ENCODE measurements at places on chromosomes 5 and 9. TPM values are rescaled to one million over a fixed set of nuclear protein-coding genes. Genes with fewer than 3 reads are reported as not detected.

DNA sequence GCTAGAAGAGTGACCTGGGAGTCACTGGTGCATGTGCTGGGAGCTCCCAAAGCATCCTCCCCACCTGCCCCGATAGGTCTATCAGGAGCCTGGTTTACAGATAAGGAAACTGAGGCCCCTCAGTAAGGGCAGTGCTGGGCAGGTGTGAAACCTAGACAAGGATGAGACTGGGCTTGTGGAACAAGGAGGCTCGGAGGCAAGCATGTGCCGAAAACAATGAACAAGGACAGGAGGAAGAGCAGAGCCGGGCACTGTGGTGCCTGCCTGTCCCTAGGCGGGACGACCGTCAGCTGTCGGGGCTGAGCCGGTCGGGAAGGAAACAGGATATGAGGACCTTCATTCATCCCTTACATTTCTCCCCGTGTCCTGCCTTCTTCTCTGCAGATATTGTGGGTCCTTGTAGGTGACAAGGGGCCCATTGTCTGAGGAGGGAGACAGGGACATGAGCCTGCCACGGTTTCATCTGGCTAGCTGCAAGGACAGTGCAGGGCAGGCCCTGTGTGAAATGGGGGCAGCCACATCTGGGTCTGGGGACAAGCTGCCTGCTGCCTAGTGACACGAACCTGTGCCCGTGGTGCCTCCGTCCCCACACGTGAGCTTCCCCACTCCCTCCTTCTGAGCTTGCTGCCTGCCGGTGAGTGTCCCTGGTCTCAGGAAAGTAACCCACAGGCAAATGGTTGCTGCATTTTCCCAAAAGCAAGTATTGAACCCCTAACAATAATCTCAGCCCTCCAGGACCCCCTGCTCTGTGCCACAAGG, 18.6 kb downstream of the FGD3 start:
- no peak for DNase-seq

DNA sequence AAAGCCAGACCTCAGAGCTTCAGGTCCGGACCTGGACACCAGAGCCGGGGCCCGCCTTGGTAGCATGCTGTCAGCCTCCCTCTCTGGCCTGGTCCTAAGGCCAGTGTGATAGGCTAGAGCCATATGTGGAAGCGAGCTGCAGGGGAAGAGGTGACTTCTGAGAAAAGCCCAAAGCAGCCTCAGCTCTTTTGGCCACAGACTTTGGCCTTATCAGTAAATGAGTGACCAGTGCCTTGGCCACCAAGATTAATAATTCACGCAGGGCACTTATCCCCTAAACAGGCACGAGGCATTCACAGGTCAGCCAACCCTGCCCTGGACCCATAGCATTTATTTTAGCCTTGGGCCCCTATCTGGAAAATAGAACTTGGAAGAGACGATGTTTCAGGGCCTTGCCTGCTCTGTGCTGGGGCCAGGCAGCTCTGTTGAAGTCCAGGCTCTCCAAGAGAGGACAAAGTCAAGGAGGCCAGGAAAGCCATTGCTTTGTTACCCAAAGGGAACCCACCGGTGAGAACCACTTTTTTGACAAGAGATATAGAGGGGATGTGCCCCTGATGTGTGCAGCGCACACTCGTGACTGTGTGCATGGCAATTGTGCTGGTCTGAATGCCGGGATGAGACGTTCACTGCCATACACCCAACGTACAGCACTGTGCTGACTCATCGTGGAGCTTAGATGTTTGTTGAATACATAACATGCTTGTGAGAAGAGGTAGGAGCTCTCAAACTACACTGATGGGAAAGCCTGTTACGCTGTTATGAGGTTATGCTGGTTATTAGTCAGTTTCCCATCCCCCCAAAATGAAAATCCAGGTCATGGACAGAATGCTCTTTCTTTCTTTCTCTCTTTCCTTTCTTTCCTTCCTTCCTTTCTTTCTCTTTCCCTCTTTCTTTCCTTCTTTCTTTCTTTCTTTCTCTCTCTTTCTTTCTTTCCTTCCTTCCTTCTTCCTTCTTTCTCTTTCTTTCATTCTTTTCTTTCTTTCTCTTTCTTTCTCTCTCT, 5.0 kb upstream of the SLC34A1 start:
- no peak for DNase-seq

DNA sequence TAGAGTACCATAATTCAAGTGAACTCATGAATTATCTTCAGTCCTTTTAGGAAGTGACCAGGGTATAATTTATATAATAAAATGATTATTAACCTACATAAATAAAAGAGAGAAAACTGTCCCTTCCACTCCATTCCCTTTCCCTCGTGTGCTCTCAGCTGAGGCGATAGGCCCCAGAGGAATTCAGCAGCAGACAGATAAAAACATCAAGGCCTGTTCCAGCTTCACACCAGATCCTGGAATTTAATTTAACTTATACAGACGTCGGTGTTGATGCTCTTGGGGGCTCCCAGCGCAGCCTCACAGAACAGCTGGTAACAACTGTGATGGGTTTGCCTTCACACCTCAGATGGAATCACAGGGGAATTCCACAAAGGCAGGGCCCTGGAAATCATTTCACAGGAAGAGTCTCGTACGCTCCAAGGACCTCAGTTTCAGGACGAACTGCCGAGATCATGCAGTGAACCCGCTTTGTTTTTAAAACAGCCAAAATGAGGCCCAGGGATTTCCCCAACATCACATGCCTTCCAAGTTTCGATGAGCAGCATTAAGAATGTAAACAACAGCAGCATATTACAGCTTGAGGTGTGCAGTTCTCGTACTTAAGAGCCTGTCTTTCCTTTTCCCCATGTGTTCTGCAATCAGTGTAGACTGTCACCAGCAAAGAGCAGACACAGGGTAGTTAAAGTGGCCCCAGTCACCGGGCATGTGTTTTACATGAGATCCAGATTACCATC, 73.6 kb upstream of the ALDH1B1 start:
- DNase-seq: no peak

The SMC2 gene
- 14.5 TPM for total RNA-seq

DNA sequence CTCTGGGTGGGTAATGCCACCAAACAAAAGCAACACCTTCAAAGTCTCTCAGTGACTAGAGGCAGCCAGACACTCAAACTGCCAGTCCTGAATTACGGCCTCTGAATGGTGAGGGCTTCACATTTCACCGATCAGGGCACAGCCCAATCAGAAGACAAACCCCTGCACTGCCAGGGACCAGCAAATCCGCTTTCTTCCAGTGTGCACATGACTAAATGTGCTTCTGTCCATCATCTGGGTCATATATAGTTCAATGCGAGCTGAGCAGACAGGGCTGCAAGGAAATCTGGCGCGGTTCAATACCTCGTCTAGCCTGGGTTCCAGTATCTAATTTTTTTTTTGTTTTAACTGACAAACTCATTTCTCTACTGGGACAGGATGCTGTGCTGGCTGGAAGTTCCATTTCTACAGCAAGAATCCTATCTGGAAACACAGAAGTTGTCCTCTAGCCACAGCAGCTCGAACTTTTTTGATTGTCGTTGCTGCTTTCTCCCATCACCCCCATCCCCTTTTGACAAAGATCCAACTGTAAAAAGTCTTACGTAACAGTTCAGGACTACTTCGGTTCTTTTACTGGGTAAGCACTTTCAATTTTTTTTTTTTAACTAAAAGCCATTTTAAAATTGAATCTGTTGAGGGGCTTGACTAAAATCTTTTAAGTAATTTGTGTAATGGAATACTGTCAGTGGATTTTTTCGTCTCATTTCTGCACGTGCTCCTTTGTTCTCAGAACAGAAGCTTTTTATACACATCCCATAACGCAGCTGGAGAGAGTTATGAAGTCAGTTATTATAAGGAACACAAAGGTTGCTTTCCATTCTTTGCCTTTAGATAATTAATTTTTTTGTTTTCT, 112.7 kb downstream of the NR6A1 start:
- peak; percentile 85 for DNase-seq

- DNase-seq: no peak
Measured at GRCh38 chr5:98769210-98769958, 4.1 kb upstream of the RGMB start.

DNA sequence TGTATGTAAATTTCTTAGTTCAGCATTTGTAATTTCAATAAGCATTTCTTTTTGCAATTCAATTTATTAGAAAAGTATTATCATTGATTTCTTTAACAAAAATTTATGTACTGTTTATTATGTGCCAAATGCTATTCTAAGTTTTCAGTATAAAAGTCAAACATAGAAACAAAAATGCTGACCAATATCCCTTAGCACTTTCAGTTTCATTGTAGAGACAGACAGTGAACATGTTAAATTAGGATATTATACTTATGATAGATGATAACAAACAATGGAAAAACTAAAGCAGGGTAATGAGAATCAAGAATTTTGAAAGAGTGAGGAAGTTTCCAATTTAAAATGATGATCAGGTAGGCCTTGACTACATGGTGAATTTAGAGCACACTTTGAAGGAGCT, 1106.0 kb downstream of the TAF11L14 start:
- no peak for DNase-seq

DNA sequence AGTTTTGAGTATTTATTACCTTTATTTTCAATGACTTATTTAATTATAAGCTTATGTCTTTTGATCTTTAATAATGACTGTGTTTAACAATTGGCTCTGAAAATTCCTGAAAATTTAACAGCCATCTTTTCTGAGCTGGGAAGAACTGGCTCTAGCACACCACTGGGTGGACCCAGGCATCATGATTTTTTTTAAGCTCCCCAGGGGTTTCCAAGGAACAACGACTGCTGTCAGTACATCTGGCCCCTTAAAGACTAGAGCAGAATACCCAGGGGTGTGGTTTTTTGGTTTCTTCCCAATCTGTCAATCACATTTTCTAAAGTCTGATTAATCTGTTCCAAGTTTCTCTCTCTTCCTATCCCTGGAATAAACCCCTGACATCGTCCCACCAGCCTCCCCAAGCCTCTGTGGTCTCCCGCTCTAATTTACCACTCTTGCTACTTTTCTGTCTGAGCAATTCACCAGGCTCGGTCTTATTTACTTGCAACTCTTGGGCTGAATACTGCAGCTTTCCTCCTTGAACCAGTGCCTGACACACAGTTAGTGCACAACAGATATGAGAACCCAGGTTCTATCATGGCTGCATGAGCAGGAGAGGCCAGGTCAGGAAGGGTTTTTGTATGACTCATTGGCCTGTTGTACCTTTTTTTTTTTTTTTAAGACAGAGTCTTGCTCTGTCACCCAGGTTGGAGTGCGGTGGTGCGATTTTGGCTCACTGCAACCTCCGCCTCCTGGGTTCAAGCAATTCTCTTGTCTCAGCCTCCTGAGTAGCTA, 321.9 kb downstream of the ZSWIM6 start:
- DNase-seq: no peak

DNA sequence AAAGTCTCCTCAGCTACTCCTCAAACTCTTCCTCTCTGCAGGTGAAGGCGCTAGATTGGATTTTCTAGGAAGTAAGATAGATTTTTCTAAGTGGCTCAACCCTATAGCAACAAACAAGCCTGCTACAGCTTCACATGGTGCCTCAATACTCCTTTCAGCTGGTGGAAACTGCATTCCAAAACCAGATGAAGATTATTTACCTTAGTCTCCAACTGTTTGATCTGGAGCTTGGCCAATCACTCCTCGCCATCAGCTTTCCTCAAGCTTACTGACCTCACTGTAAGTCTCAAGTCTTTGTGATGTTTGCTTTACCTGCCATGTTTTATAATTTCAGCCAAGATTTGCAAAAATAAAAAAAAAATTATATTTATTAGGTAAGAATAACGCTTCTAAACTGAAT, 622.4 kb downstream of the CHSY3 start:
- no peak for DNase-seq

GRCh38 chr5:9892696-9893095, 262.5 kb upstream of the TAS2R1 start:
- no peak for DNase-seq

- DNase-seq: peak; percentile 84
Measured at GRCh38 chr5:177071666-177072385, 14.9 kb upstream of the FGFR4 start.

DNA sequence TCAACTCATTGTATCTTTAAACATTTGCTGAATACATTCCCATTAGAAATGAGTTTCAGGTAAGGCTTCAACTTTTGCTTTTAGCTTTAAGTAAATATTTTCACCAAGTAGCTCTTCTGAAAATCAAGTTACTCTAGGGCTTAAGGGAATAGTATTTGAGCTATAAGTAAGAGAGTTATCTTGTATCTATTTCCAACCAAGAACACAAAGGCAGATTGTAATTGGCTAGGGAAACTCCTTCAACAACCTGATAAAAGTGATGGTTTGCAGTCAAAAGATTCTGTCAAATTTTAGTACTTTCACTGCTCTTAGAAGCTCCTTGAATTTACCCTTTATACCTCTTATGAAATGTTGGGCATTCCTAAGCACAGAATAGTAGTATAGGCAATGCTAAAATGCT, 13.0 kb downstream of the ELL2 start:
- DNase-seq: no peak

The EDIL3 gene
- total RNA-seq: 10.8 TPM

The OR1J2 gene
- not detected for total RNA-seq

The PTGDS gene
- total RNA-seq: 2,426 TPM

- DNase-seq: no peak
Measured at GRCh38 chr5:157259699-157260098, 6.2 kb upstream of the CYFIP2 start.

DNA sequence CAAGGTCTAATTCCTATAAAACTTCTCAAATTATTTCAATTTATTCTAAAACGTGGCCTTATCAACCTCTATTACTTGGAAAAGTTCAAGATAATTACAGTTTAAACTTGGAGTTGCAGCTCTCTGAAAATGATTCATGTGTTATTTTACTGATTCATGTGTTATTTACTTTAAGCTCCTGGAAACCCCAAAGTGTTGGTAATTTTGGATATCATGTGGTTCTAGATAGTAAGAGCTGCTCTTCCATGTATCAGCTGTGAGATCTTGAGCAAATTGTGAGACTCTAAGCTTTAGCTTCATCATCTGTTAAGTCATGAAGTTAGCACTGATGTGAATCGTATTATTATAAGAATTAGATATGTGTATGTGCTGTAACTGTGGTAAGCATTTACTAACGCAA, 749.2 kb downstream of the TLE4 start:
- no peak for DNase-seq

The PCDHA1 gene
- total RNA-seq: not detected

The TMEM232 gene
- total RNA-seq: 1.2 TPM

DNA sequence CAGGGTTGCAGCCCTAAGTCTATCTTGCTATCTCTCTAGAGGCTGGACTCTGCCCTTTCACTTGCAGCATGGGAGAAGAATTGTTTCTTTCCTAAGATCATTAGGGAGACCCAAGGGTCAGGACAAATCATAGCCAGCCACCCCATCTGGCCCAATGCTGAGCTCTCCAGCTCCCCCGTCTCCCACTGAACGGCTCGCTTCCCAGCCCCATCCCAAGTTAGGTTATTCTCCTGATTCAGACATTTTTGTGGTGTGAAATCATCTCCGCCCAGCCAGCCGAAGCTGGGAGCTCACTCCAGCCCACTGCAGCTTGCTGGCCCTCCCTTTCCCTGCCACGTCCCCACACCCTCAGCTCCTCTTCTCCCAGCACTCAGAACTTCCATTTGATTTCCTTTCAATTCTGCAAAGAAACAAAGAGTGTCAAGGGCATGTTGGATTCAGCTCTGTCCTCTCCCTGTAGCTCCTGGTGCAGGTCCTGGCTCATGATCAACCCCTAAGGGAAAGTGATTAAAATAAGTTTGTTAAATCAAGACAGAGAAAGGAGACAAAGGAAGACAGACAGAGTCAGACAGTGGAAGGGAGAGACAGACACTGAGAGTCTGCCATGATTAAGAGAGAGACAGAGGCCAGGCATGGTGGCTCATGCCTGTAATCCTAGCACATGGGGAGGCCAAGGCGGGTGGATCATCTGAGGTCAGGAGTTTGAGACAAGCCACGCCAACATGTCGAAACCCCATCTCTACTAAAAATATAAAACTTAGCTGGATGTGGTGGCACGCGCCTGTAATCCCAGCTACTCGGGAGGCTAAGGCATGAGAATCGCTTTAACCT, 12.6 kb upstream of the SPARC start:
- DNase-seq: peak; percentile 88

The CCL28 gene
- 0.30 TPM for total RNA-seq

Measured in right atrium auricular region (tissue), 2 donors.